Activated naive CD4-positive, alpha-beta T cell treated with anti-CD3 and anti-CD28 coated beads, Interleukin-2, amount 10 ng/mL, durations not matched to agents 5 hours and 36 hours (primary cell): ENCODE measurements at places on chromosomes 2 and 18. TPM values are rescaled to one million over a fixed set of nuclear protein-coding genes. Genes with fewer than 3 reads are reported as not detected.

Gene MYOM1
- total RNA-seq: 2.4 TPM

Gene SLC5A7
- total RNA-seq: not detected

Gene AGAP1
- total RNA-seq: 1.4 TPM

Gene TMEM178A
- 0.20 TPM for total RNA-seq
